Left ventricle myocardium superior (tissue), 1 donor: ENCODE measurements at places on chromosomes 2 and 18. TPM values are rescaled to one million over a fixed set of nuclear protein-coding genes. Genes with fewer than 3 reads are reported as not detected.

EML6 gene
- total RNA-seq, result 0.59 TPM

DNA sequence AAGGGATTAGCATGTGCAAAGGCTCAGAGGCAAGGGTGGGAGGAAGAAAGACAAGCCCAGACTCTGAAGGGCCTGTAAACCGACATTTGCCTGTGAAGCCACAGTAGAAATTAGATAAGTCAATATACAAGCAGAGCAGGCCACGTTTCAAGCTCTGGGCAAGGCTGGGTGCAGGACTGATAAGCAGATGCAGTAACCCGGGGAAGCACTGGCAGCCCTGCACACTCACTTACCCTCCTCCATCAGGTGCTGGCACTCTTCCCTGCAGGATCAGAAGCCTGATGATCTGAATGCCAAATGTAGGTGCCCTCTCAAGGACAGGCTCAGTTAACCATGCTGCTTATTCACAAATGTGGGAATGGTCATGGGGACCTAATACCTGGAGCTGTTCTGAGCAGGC, 46.3 kb upstream of the RAB12 start:
- DNase-seq, result peak; percentile 81

DNA sequence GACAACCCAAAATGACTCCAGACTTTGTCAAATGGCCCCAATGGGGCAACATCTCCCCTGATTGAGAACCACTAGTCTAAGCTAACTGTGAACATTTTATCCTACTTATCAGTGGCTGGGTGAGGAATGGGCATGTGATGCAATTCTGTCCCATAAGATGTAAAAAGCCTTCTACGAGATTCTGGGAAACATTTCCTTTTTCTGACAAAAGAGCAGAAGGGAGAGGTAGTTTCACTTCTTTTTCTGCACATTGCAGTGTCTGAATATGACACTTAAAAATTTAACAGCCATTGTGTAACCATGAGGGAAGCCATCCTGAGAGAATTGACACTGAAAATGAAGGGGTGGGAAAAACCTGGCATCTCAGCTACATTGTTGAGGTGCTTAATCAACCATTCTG, 17.3 kb upstream of the MARCHF4 start:
- no peak for DNase-seq

DNA sequence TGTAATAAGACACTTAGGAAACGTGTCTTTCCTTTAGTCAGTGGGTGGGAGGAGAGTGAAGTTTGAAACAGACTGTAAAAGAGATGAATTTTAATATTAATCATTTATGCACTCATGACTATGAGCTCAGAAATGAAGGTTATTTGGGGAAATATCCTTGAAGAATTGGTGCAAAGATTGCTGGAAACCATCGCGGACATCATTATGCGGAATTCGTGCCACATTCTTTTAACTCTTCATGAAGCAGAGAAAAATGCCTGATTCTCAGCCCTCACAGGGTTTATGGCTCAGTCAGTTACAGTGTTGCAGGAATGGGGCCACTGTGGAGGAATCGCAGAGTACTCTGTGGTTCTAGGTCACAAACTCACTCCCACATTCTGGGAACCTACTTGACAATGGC, 109.7 kb downstream of the RGPD3 start:
- no peak for DNase-seq

- DNase-seq, result no peak
Observed at GRCh38 chr2:44246436-44246835, 28.8 kb upstream of the SLC3A1 start.
